Posterior vena cava (tissue), 2 donors: ENCODE measurements at places on chromosomes 3 and 15.

- no peak for DNase-seq
Observed at GRCh38 chr3:188397766-188398705, 244.1 kb downstream of the LPP start.

DNA sequence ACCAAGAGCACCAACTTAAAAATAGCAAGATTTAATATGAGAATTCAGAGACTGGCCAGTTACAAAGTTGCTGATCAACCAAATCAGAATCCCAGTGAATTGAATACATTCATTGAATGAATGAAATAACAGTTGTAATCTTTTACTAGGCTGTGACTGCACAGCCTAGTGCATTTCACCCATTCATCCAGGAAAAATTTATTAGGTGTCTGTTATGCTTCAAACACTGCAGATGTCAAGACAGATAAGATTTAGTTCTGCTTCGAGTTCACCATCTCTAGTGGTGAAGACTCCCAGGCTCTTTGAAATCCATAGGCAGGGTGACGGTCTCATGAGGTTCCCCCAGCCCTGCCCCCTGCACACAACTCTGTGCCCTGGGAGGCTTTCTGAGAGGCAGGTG lies 28.9 kb downstream of the TGM4 start:
- no peak for DNase-seq

GRCh38 chr15:41424809-41425208 lies 7.9 kb downstream of the RTF1 start:
- no peak for DNase-seq

DNA sequence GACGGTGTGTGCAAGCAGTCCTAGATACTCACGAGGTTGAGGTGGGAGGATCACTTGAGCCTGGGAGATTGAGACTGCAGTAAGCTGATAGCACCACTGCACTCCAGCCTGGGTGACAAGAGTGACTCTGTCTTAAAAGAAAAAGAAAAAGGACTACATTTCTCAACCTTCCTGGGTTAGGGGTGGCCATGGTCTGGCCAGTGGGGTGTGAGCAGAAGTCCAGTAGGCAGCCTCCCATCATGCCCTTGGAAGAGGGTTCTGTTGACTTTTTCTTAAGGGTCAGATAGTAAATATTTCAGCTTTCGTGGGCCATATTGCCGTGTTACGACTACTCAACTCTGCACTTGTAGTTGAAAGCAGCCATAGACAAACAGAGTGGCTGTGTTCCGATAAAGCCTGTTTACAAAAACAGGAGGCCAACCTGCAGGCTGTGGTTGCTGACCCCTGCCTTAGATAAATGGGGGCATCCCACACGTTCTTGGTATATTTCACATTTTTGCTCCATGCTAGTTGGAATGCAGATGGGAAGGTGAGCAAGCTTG lies 31.0 kb upstream of the PDE8A start:
- DNase-seq: no peak

DNA sequence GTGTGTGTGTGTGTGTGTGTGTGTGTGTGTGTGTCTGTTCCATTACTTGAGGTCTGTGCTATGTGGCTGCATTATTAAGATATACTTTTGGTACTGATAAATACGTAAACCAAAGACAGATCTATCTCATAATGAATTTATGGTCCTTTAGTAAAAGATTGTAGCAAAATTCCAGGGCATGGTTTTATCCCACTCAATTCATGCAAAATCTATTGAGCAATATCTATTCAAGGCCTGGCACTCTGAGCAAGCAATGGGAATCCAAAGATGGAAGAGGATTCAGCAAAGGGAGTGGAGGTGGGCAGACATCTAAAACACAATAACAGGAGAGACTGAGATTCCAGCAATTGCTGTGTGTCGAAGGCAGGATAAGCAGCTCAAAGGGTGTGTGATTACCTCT lies 86.8 kb downstream of the RFTN1 start:
- DNase-seq: no peak
